ENCODE measurements at places on chromosomes 6 and 20. TPM values are rescaled to one million over a fixed set of nuclear protein-coding genes. Genes with fewer than 3 reads are reported as not detected.

Gene HLA-DQB2
- not detected for total RNA-seq

Gene KDM1B
- 9.2 TPM for total RNA-seq

Gene OR12D1
- total RNA-seq: not detected

Gene TCP11
- total RNA-seq: not detected

Gene HLA-A
- 414 TPM for total RNA-seq

Gene SNRPB2
- total RNA-seq: 47.6 TPM

Gene POPDC3
- total RNA-seq: 8.2 TPM

Gene LPA
- not detected for total RNA-seq

Gene PTGIS
- 605 TPM for total RNA-seq

Gene RIN2
- total RNA-seq: 57.3 TPM

Gene LY6G6C
- not detected for total RNA-seq

Gene MACROD2
- 0.55 TPM for total RNA-seq

Gene MARCKS
- 74.1 TPM for total RNA-seq

Gene INSM1
- not detected for total RNA-seq

Gene BICRAL
- total RNA-seq: 3.5 TPM

Gene NKX2-2
- not detected for total RNA-seq

Gene KHDRBS2
- total RNA-seq: not detected

Gene PREX1
- 13.1 TPM for total RNA-seq

Gene SASH1
- 43.3 TPM for total RNA-seq

Gene BPI
- total RNA-seq: not detected

Gene HRH3
- total RNA-seq: not detected

Gene SLC32A1
- total RNA-seq: not detected

Gene CD2AP
- 16.2 TPM for total RNA-seq

Gene ADGRF1
- not detected for total RNA-seq

Gene GHRH
- total RNA-seq: not detected

Gene SLC35F1
- total RNA-seq: under 0.01 TPM

Gene FAM209B
- total RNA-seq: not detected

Measured in smooth muscle cell of bladder (primary cell).